HepG2 (cell line): ENCODE measurements at places on chromosomes 1 and 21.

GRCh38 chr1:210311726-210312493 lies 16.8 kb upstream of the HHAT start:
- no peak for DNase-seq

DNA sequence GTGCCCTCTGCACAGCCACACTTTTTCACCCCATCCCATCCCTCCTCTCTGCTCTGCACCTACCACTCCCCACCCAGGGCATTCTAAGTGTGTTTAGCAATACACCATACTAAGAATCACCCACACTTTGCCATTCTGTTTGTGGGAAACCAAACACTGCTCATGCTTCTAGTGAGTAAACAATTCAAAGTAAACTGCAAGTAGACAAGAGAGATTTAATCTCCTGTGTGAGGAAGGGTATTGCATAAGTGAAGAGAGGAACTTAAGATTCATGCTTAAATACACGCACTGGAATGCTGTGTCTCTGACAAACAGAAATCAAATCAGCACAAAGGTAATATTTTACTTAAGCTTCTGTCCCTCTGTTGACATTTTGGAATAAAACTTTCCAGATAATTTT lies 4.8 kb upstream of the EDARADD start:
- DNase-seq, result no peak

DNA sequence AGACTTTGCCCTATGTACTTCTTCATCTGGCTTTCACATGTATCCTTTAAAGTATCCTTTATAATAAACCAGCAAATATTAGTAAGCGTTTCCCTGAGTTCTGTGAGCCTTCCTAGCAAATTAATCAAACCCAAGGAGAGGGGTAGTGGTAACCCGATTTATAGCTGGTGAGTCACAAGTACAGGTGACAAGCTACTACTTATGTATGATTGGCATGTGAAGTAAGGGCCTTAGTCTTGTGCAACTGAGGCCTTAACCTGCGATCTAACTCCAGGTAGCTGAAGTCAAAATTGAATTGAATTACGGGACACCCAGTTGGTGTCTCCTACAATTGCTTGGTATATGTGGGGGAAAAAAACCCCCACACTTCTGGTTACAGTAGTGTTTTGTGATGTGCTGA lies 26.0 kb downstream of the SLC16A1 start:
- no peak for DNase-seq

DNA sequence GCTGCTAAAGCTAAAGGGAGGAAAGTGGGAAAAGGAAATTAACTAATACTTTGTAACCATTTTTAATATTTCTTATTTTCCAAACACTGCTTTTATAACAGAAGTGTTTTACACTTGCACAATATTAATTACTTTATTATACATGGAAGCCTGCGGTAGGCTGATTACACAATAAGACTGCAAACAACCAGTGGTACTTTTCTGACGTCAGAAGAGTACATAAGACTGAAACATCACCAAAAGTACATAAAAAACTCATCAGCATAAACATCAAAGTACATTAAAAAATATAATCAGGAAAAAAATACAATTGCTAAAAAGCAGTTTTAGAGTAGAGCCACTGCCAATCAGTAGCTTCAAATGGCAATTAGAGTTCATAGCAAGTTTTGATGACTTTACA lies 4.6 kb downstream of the ZNF281 start:
- peak; percentile 32 for DNase-seq

- no peak for DNase-seq
These were observed 12.8 kb upstream of the PRDM2 start for GRCh38 chr1:13687151-13687715.

DNA sequence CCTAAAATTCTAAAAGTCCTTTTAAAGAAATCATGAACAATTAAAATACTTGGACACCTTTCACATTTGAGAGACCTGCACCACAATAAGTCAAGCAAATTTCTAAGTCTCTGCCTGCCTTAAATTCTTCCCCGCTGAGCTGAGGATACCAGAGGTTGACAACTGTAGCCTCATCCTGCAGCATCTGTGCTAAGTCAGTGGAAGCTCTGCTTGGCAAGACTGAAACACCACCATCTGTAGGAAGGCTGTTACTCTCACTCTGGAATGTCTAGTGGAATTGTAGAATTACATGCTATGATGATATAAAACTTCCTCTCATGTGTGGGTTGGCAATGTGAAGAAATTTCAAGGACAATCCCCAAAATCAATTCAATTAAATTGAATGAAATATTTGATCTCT lies 1756.5 kb downstream of the NCAM2 start:
- DNase-seq, result no peak

- no peak for DNase-seq
These were observed 2.3 kb upstream of the NRAS start for GRCh38 chr1:114718661-114719423.

GRCh38 chr1:195332102-195332501 lies 1276.1 kb downstream of the KCNT2 start:
- DNase-seq, result no peak

GRCh38 chr1:182567629-182568028 lies 21.4 kb downstream of the RNASEL start:
- DNase-seq, result no peak

DNA sequence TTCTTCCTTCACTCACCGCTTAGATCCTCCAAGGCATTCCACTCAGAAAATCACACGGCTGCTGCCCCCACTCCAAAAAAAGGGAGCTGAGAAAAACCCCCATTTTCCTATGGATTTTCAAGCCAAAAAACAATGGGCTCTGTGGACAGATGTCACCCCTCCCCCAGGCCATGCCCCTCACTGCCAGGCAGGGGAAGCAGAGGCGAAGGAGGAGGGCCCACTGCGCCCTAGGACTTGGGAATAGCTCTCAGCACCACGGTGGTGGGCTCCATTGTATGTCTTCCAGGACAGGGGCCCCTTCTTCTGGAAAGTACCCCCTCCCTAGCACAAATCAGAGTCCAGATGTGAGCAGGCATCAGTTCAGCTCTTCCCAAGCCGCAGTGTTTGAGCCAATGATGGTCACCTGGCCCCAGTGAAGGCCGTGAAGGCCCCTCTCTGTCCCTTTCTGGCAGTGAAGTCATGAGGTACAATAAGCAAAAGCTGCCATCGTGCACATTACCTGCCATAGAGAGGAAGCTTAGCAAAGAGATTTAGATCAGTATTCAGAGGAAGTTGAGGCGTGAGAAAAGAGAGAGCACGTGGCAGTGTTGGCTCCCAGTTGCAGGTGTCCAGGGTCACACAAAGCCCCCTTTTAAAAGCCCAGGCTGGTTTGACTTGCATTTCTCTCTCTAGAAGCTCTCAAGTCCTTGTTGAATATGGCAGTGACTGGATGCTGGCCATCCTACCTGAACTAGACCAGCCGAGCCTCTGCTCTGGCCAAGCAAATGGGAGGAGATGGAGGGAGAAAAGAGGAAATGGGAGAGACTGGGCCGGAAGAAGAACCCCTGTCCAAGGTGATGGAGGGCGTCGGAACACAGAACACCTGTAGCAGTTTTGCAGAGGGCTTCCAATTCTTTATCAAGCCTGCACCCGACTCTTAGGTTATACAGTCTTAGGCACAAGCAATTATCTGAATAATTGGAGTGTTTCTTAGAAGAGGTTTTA lies 149.0 kb downstream of the TOMM20 start:
- DNase-seq, result no peak

DNA sequence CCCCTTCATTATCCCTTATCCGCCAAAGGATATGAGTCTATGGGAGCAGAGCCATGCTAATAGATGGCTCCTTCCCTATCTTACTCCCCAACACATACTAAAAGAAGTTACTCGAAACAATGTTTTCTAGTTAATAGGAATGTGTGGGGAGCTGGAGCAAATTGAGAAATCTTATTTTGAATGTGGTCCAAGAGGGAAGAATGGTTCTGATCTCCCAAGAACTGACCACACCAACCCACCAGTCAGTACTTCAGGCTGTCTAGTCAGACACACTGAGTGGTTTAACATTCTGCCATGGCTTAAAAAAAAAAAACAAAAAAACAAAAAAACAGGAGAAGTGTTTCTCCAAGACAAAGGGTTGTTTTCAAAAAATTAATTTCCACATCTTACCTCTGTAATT lies 31.5 kb upstream of the DNASE2B start:
- no peak for DNase-seq

DNA sequence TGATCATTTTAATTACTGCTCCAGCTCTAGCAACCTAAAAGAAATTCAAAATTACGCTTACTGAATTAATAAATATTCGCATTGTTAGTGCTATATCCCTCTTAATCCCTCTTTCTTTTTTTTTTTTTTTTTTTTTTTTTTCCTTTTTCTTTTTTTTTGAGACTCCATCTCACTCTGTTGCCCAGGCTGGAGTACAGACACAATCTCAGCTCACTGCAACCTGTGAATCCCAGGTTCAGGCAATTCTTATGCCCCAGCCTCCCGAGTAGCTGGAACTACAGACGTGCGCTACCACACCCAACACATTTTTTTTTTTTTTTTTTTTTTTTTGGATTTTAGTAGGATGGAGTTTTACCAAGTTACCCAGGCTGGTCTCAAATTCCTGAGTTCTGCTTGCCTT lies 157.1 kb downstream of the KCNT2 start:
- no peak for DNase-seq
